ENCODE measurements at places on chromosomes 3 and 15.
A peak's percentile ranks its signal among the peaks of the same experiment; 100 is the strongest.

DNA sequence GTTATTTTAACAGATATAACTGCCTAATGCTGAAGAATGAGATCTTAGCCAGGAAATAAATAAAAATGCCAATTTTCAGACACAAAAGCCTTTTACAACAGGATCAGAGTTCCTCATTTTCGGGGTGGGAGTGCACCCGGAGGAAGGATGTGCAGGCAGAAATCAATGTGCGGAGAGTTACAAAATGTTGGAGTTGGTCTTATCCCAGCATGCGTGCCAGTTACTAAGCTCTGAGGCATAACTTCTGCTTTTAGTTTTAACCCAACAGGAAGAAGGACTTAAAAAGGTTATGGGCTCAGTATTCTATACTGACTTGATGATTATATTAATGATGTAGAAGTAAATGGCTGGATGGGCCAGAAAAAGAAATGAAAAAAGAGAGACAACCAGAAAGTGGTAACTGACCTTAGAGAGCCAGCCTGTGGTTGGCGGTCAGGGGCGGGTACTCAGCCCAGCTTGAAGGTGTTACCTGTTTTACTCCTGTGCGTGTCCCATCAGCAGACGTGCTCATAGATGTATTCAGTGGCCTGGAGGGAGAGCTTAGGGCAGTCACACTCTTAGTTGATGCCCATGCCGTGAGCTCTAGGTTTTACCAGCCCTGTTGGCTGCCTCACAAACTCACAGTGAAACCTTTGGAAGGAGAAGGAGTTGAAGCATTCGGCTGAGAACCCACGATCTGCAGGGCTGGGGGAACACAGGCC lies 164.7 kb downstream of the SV2B start:
- DNase-seq, result no peak

DNA sequence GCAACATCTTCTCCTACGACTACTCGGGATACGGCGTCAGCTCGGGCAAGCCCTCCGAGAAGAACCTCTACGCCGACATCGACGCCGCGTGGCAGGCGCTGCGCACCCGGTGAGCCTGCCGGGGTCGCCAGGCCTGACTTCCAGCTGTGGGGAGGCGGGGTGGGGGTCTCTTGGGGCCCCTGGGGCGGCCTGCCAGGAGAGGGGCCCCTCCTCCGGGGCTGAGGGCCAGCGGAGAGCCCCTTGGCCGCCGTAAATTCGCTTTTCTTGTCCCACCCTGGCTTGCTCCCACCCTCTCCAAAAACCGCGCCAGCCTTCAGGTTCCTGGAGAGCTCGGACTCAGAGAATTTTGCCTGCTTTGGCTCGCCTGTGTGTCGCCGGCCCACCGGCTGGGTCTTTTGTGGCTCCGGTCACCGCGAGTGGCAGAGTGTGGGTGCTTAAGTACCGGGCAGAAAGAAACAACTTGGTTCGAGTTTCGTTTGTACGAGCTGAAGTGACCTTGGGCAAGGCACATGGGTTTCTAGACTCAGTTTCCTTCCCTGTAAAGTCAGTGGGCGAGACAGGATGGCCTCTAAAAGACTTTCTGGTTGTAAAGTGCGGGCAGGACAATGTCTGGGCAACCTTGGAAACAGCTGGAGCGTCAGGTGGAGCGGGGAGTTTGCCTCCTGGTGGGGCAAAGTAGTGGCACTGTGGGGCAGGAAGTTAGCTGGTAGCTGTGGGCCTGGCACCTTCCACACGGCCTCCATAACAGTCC lies 976 bp downstream of the ABHD17C start:
- no peak for DNase-seq

DNA sequence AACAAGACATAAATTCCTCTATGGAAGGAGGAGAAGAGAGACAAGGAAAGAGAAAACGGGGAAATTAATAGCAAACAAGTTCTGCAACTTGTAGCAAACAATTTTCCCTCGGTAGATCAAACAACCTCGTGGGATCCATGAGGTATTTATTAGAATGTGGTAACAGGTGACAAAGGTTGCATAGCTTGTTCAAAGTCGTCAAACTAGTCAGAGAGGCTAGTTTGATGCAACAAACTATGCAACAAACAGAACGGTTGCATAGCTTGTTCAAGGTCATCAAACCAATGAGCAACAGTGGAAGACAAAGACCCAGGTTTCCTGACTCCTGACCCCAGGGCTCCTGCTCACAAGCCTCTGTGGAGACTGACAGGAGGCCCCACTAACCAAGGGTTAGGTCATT lies 20.7 kb downstream of the MB21D2 start:
- no peak for DNase-seq

- no peak for DNase-seq
These were observed 13.2 kb upstream of the GOLM2 start for GRCh38 chr15:44275150-44275830.

DNA sequence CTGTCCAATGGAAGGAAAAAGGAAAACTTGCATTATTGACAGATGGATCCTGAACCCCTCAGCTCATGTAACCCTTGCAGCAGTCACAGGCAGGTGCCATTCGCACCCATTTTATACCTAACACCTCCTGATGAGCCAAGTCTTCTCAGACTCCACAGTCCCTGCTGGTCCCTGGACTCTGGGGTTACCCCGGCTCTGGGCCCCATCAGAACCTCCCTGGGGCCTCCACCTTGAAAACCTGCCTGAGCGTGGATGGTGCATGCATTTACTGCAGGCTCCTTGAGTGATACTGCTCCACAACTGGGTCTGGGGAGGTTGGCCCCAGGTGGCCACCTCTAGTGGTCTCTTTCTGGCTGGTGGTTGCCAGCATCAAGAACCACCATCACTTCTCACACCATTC lies 15.9 kb upstream of the DOCK3 start:
- DNase-seq, result no peak

- DNase-seq, result no peak
These were observed 130.0 kb upstream of the TJP1 start for GRCh38 chr15:29952225-29952624.

GRCh38 chr3:5022966-5023776 lies 43.9 kb downstream of the BHLHE40 start:
- DNase-seq, result no peak

- no peak for DNase-seq
These were observed 234.2 kb downstream of the NFKBIZ start for GRCh38 chr3:102083473-102083872.

DNA sequence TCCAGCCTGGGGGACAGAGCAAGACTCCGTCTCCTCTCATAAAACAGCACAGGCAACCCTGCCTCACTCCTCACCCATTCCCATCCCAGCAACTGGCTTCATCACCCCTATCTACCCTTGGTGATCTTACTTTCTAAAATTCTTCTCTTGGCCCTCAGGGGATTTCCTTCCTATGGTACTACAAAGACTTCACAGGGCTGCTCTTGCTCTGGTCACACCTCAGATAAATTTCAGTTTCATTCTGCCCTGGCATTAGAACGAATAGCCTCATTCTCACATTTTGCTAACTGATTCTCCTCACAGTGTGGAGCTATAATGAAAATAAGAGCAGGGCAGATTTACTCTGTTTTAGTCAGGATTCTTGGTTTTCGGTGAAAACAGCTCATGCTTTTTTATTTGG lies 22.1 kb upstream of the CRBN start:
- DNase-seq, result no peak

DNA sequence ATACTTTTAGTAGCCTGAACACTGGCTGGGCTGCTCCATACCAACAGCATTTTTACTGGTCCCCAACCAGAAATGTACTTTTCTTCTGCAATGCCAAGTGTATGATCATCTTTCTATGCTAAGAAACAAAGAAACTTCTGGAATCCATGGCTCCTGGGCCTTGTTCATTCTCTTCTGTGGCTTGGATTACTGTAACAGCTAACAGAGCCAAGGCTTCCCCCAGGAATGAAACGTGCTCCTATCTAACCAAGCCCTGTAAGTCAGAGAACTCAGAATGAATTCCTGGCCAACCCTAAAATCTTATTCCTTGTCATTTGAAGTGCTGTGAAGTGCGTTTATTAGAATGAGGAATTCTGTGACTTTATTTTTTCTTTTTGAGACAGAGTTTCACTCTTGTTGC lies 102.9 kb upstream of the RAD18 start:
- DNase-seq, result no peak

- peak; percentile 56 for DNase-seq
These were observed 3.2 kb downstream of the NEIL1 start for GRCh38 chr15:75349851-75350588.

DNA sequence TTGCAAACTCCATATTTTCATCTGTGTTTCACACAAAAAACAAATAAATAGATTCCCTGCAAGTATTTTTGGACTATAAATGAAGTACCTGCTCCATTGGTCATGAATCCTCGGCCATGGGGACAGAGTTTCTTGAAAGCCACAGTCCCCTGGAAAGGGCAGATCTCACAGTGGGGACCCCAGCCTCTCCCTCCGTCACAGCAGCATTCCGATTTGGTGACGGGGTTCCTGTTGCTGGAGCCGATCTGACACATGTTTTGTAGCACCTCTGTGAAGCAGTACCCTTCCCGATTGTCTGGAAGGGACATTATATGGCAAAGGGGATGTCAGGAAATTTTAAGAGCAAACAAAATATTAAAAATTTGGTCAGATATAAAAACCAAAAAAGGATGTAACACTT lies 96.2 kb downstream of the DUT start:
- no peak for DNase-seq

DNA sequence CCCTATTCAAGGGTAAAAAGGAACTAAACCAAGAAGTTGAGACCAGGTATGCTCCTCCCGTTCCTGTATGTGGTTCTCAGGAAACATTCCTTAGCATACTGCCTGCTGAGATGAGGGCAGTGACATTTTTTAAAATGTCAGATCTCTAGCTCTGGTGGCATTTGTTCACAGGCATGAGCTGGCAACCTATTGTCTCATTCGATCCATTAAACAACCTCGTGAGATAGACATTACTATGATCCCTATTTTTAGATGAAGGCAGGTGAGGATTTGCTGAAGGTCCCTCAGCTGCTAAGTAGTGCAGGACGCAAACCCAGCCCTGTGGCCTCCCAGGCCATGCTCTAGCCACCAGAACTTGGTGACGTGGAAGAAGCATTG lies 74.9 kb downstream of the SIDT1 start:
- DNase-seq, result no peak

GRCh38 chr3:53169832-53170324 lies 8.9 kb downstream of the PRKCD start:
- DNase-seq, result no peak

Measured in stimulated activated CD8-positive, alpha-beta memory T cell treated with anti-CD3 and anti-CD28 coated beads, Interleukin-4, amount 100 ng/mL, for 4 hours (primary cell).